ENCODE measurements at places on chromosomes 11 and 22.

- no peak for DNase-seq
These were observed 161.8 kb downstream of the KIRREL3 start for GRCh38 chr11:126838779-126839178.

GRCh38 chr11:8256271-8257002, 7.2 kb downstream of the LMO1 start:
- no peak for DNase-seq

- peak; percentile 50 for DNase-seq
These were observed 7.9 kb downstream of the MRPL16 start for GRCh38 chr11:59802639-59803176.

GRCh38 chr11:133965031-133965601, 8.3 kb upstream of the IGSF9B start:
- DNase-seq, result no peak

DNA sequence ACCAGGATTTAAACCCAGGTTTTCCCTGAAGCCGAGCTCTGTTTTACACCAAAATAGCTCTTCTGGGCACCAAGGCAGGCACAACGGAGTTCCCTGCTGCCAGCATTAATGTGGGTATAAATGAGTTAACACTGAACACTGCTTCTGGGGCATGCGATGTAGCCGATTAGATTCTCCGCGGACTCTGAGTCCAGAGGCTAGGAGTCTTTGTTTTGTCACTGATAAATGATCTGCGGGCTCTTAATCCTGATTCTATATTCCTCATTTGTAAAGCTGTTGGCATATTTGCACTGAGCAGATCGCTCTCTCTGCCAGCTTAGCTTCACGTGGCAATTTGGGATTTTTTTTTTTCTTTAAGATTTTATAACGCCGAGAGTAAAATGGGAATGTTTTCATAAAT, 16.8 kb upstream of the LDLRAD3 start:
- DNase-seq, result no peak

DNA sequence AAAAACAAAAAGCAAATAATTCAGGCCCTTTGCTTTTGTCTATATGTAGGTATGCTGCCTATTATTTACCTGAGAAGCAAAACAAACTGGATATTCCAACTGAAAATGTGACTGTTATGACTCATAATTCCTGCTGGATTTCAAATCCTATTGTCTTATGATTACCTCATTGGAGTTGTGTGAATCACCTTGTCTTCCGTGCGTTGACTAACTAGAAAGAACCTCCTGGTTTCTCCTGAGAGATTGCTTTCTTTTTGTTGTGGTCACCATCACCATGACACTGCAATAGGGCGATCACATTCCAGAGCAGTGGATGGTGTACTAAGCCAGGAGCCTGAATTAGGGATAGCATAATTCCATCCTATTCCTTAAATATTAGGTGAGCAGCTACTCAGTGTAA, 23.0 kb upstream of the EXPH5 start:
- DNase-seq, result peak; percentile 69

- DNase-seq, result no peak
These were observed 154.1 kb downstream of the CTTN start for GRCh38 chr11:70552167-70553150.

GRCh38 chr11:13120691-13121090, 111.6 kb downstream of the RASSF10 start:
- DNase-seq, result peak; percentile 91

All from HCEC 1CT (cell line).